ENCODE measurements at places on chromosomes 6 and 20.
A peak's percentile ranks its signal among the peaks of the same experiment; 100 is the strongest.

DNA sequence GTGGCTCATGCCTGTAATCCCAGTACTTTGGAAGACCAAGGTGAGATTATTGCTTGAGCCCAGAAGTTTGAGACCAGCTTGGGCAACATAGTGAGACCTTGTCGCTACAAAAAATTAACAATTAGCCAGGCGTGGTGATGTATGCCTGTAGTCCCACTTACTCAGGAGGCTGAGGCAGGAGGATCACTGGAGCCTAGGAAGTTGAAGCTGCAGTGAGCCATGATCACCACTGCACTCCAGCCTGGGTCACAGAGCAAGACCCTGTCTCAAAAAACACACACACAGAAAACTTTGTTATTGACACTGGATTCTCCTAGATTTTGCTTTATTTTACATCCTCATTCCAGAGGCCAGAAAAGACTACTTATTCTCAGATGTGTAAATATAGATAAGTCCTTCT lies 9.5 kb upstream of the REV3L start:
- no peak overlapping the region for H3K4me3 ChIP-seq
- H3K27ac ChIP-seq, result no peak overlapping the region
- H3K27me3 ChIP-seq, result no peaks in the 10 kb centered on the region

- peaks cover 35% of the 10 kb centered on the region for H3K27me3 ChIP-seq
- no peak for DNase-seq
- no peaks in the 10 kb centered on the region for H3K36me3 ChIP-seq
- no peak overlapping the region for H3K27ac ChIP-seq
- no peaks in the 10 kb centered on the region for H3K4me1 ChIP-seq
Measured at GRCh38 chr20:47117371-47117770, 222.7 kb downstream of the EYA2 start.

DNA sequence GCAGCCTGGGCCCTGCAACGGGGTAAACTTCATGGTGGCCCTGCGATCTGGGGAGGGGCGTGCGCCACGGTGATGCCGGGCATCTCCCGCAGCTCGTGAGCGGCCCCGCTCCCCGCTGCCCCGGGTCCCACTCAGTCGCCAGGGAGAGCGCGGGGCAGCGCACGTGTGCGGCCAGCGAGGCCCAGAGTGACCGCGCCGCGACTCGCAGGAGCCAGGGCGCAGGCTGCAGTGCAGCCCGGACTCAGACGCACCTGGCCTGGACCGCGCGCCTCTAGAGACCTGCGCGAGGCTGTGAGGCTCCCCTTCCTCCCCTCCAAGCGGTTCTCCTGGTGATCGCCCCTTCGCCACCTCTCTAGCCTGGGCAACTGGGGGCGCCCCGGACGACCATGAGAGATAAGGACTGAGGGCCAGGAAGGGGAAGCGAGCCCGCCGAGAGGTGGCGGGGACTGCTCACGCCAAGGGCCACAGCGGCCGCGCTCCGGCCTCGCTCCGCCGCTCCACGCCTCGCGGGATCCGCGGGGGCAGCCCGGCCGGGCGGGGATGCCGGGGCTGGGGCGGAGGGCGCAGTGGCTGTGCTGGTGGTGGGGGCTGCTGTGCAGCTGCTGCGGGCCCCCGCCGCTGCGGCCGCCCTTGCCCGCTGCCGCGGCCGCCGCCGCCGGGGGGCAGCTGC lies 652 bp downstream of the BMP6 start:
- no peak overlapping the region for H3K27ac ChIP-seq
- peaks cover 64% of the 10 kb centered on the region for H3K27me3 ChIP-seq
- peak overlapping the region; percentile 88 for H3K4me3 ChIP-seq
- peaks cover 5% of the 10 kb centered on the region for H3K36me3 ChIP-seq
- H3K4me1 ChIP-seq, result peaks cover 18% of the 10 kb centered on the region
- no peak for DNase-seq

DNA sequence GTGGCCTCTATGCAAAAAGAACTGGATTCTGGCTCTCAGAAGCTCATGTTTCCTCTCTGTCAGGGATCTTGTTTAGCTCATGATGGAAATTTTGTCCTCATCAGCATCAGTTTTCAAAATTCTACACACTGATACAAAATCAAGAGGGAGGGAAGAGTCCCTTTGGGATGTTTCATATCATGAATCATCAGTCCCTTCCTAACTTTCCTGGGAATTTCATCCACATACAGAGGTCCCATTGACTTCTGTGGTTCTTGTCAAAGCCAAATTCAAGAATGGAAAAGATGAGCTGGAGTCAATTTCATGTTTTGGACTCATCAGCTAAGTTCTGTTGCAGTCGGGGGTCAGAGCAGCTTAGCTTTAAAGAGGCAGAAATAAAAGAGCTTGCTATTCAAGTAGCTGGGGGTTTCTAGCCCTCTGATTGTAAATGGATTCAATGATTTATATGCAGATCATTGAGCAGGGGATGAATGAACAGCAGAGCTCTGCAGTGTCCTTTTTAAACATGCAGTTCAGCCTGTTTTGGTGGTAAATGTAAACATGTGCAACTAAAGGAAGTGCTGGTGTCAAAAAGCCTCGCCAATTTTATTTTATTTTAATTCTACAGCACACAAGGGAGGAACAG lies 21.3 kb upstream of the TMEM14A start:
- H3K36me3 ChIP-seq, result peaks cover 8% of the 10 kb centered on the region
- no peak overlapping the region for H3K4me3 ChIP-seq
- no peak overlapping the region for H3K27ac ChIP-seq
- peaks cover 7% of the 10 kb centered on the region for H3K4me1 ChIP-seq
- DNase-seq, result no peak
- H3K27me3 ChIP-seq, result peaks cover 68% of the 10 kb centered on the region

DNA sequence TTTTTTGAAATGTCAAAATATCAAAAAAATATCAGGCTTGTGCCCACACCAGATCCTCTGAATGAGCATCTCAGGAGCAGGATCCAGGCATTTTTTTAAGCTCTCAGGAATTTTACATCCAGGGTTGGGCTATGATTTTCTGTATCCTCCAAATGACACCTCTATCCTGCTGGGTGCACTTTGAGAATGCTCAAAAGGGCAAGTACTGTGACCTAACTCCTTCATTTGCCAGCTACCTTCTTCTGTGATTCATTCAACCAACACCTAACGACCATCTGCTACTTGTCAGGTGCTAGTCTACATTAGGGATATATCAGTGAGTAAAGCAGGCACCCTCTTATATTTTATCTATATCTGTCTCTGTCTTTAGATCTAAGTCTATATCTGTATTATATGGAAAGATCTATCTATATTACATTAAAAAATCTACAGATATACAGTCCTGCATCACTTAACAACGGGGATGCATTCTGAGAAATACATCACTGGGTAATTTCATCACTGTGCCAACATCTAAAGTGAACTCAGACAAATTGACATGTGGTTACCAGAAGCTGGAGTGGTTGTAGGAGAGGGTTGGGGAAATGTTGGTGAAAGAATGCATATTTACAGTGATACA lies 131.6 kb downstream of the KIF16B start:
- no peaks in the 10 kb centered on the region for H3K27me3 ChIP-seq
- H3K4me1 ChIP-seq, result peaks cover 5% of the 10 kb centered on the region
- peaks cover 2% of the 10 kb centered on the region for H3K36me3 ChIP-seq
- DNase-seq, result no peak
- H3K27ac ChIP-seq, result no peak overlapping the region

DNA sequence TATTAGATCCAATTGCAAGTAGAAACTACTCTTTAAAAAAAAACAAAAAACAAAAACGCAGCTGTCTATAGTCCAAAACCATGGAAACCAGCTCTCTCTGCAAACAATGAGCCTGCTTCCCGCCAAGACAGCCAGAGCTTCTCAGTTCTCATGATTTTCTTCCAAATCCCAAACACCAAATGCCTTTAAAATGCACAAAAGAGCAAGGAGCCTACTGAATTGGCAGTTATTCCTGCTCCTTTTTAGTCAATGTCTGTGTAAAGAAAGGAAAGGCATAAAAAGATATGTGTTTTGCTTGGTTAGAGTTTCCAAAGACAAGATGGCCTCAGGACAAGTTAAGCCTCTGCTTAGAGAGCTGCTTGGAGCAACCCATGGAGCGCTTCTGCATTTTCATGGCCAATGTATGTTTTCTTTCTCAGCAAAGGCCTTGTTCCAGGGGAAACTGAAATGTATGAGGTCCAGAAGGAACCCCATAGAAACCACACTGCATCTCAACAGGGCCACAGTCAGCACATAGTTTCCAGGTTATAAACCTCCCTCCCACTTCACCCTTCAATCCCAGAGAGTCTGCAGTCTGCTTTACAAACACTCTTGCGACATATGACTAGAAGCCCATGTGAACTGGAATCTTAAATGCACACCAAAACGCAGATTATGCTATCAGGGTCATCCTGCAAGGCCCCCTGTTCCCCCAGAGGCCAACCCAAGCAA lies 209.3 kb upstream of the TAB2 start:
- no peaks in the 10 kb centered on the region for H3K27me3 ChIP-seq
- peaks cover 12% of the 10 kb centered on the region for H3K4me1 ChIP-seq
- H3K27ac ChIP-seq, result no peak overlapping the region
- DNase-seq, result no peak

GRCh38 chr6:144675231-144675861 lies 390.2 kb downstream of the UTRN start:
- peaks cover 8% of the 10 kb centered on the region for H3K36me3 ChIP-seq
- no peaks in the 10 kb centered on the region for H3K27me3 ChIP-seq
- peak overlapping the region; percentile 59 for H3K27ac ChIP-seq

DNA sequence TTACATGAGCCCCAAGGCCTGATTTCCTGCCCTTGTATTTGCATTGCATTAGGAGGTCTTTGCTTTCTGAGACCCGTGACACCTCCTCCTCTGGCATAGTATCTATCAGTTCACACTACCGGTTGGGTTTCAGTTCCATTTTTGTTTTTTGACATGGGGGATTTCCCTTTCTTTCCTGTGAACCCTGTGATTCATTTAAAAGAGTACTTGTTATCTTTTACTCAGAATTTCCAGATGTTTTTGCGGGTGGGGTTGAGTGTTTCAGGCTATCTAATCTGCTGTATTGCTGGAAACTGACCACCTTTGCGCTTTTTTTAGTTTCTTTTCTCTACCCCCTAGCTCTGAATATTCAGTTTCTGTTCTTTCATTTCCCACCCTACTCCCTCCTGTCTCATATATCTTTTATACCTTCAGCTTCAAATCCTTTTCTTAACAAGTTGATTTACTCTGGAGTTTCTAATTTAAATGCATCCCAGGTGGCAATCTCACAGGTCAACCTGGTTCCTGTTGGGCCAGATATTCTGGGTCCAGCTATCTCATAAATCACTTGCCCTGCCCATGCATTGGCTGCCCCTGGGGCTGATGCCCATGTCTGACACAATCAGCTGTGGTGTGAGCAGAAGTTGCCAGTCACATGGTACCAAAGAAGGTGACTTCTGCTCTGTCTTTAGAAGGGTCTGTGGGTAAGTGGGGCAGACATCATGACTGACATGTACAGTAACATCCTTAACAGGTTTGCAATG lies 14.3 kb upstream of the NCOA3 start:
- DNase-seq, result no peak
- no peaks in the 10 kb centered on the region for H3K36me3 ChIP-seq
- no peaks in the 10 kb centered on the region for H3K27me3 ChIP-seq
- peak overlapping the region; percentile 85 for H3K4me3 ChIP-seq
- H3K4me1 ChIP-seq, result peaks cover 16% of the 10 kb centered on the region
- H3K27ac ChIP-seq, result peak overlapping the region; percentile 91

DNA sequence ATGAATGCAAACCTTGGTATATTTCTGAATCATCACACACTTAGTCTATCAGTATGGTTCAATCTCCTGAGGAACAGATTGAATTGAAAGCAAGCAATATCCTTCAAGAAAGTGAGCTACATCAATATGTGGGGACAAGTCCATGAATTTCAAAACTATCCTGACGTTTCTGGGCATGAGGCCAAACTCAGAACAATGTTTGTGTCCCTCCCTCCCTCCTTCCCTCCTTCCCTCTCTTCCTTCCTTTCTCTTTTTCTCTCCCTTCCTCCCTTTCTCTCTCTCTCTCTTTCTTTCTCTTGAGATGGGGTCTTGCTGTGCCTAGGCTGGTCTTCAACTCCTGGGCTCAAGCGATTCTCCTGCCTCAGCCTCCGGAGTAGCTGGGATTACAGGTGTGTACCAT lies 27.9 kb upstream of the SYNCRIP start:
- peaks cover 48% of the 10 kb centered on the region for H3K4me1 ChIP-seq
- DNase-seq, result no peak
- no peaks in the 10 kb centered on the region for H3K27me3 ChIP-seq
- peak overlapping the region; percentile 99 for H3K27ac ChIP-seq
- H3K36me3 ChIP-seq, result peaks cover 1% of the 10 kb centered on the region

GRCh38 chr6:14787677-14788076 lies 458.2 kb upstream of the JARID2 start:
- no peaks in the 10 kb centered on the region for H3K36me3 ChIP-seq
- H3K4me3 ChIP-seq, result no peak overlapping the region
- DNase-seq, result no peak
- H3K27ac ChIP-seq, result no peak overlapping the region
- H3K27me3 ChIP-seq, result no peaks in the 10 kb centered on the region

DNA sequence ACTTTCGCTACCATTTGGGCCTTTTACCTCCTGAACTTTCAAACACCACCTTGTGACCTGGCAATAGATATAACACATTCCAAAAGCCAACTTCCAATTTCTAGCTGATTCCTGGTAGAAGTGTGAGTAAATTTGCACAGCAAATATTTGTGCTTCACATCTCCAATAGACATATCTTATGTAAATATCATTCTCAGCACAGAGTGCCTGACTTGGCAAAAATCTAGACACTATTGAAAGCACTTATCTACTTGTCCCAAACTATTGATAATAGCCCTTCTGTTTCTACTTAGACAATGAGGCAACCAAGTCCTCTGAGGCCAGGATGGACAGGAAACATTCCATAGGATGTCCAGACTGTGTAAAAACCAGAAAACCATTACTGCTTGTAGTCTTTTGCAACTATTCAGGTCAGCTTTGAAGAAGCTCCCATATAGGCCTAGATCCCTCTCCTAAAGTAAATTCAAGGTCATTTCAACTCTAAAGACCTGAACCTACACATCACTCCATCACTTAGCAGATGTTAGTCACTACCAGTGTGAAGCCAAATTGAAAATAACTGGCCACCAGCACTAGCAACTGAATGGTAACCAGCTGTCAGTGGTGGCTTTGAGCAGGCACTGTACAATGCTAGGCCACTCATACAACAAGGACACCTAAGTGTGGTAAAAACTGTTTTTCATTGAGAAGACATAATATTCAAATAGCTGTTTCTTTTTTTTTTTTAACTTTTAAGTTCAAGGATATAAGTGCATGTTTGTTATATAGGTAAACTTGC lies 95.3 kb upstream of the RSPO3 start:
- H3K36me3 ChIP-seq, result peaks cover 2% of the 10 kb centered on the region
- no peaks in the 10 kb centered on the region for H3K4me1 ChIP-seq
- no peak for DNase-seq
- peaks cover 11% of the 10 kb centered on the region for H3K27me3 ChIP-seq
- no peak overlapping the region for H3K27ac ChIP-seq
- H3K4me3 ChIP-seq, result no peak overlapping the region

GRCh38 chr6:11222385-11223277 lies 9.8 kb downstream of the NEDD9 start:
- peaks cover under 1% of the 10 kb centered on the region for H3K36me3 ChIP-seq
- no peaks in the 10 kb centered on the region for H3K27me3 ChIP-seq
- no peak for DNase-seq
- peak overlapping the region; percentile 83 for H3K27ac ChIP-seq
- peak overlapping the region; percentile 43 for H3K4me3 ChIP-seq
- H3K4me1 ChIP-seq, result peaks cover 50% of the 10 kb centered on the region

GRCh38 chr6:100613656-100614055 lies 148.9 kb upstream of the SIM1 start:
- H3K27me3 ChIP-seq, result no peaks in the 10 kb centered on the region
- DNase-seq, result no peak
- no peaks in the 10 kb centered on the region for H3K4me1 ChIP-seq
- H3K36me3 ChIP-seq, result peaks cover 4% of the 10 kb centered on the region
- no peak overlapping the region for H3K4me3 ChIP-seq
